Fibroblast of lung (primary cell): ENCODE measurements at places on chromosomes 4 and X.

DNA sequence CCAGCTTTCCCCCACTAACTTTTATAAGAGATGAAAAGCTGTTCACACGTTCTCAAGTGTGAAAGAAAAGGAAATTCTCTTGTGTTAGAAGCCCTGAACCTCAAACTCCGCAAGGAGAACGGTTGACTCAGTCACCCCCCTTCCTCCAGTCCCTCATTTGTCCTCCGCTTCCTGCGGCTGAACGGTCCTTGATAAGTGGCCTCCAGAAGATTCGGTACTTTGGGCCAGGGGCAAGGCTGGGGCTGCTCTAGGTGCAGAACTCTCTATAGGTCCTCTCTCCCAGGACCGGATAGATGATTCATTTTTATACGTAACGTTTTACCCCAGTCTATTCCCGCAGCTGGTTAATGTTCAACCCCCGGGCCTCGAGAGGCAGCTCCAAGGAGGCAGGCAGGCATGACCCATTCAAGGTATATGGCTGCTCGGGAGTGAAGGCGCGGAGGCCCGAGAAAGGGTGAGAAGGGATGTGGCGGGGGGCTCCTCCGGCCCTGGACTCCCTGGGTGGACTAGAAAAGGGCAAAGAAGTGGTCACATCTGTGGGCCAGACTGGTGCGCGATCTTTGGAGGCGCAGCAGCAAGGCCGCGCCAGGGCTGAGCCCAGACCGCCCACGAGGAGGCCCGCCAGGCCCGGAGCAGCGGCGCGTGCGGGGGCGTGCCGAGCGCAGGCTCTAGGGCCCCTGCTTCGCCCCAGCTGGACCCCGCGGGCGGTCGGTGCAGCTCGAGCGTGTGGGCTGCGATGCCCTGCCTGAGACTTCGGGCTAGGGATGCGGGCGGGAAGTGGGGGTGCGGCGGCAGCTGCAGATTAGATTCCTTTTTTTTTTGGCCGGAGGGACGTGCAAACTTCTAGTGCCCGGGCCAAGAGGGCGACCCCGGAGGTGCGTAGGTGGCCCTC lies 11.7 kb downstream of the PITX2 start:
- no peak for DNase-seq

DNA sequence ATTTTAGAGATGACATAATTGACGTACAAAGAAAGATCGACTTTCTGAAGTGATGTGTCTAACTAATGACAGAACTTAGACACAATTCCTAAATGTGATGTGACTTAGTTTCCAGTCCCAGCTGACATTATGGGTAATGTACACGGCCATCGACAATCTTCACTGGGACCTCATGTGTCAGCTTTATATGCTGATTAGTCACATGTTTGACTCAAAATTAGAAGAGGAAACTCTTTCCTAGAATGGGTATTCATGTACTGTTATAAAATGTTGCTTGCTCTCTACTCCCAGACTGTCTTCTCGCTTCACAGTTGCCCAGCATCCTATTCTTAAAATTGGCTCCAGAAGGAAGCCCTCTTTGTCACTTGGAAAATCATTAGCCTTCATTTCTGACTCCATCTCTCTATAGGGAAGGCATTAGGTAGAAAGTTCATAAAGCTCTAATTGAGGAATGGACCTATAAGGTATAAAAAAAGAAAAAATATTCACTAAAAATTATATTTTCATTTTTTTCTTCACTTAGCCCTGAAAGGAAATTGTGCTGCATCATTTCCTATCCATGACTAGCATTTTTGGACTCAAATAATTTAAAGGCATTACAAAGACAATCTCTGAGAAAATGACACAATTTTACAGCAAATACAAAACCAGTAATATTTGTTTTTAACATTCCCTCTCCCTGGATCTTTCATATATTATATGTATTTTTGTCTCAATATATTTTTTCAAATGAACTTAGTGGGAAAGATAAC lies 554.6 kb downstream of the INPP4B start:
- no peak for DNase-seq

- no peak for DNase-seq
Observed at GRCh38 chr4:67685532-67685859, 15.5 kb downstream of the UBA6 start.

- no peak for DNase-seq
Observed at GRCh38 chr4:1279253-1279652, 10.4 kb upstream of the MAEA start.

- DNase-seq, result no peak
Observed at GRCh38 chr4:162241857-162242256, 78.1 kb upstream of the FSTL5 start.

DNA sequence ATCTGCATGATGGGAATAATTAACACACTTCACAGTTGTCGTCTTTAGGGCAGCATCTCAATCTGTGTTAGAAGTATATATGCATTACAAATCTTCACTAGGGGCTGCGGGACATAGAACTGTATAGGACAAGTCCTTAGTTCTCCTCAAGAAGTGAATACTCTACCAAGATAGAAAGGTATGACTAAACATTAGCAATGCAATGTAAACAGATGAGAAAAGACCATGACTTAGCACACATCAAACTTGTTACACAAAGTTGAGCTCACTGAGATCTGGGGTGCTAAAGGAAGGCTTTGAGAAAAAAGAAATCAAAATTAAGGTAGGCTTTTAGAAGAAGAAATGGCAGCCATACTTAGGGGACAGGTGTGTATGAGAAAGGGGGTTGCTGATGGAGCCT lies 182.1 kb upstream of the MAP3K15 start:
- DNase-seq, result peak; percentile 32

GRCh38 chrX:7654316-7654715 lies 188.7 kb upstream of the VCX start:
- DNase-seq, result no peak

DNA sequence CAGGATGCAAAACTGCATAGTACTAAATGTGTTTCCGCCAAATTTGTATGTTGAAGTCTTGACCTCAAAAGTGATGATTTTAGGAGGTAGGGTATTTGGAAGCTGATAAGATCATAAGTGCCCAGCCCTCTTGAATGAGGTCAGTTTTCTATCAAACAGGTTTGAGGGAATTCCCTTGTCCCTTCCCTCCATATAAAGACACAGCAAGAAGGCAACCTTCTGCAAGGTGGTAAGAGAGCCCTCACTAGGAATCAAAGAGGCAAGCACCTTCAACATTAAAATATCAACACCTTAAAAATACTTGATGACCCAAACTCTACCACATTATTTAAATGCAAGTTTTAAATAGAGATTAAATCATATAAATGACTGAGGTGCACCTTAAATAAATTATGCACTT lies 288.6 kb downstream of the EPHA5 start:
- no peak for DNase-seq

GRCh38 chrX:37959212-37960021 lies 46.9 kb upstream of the SYTL5 start:
- no peak for DNase-seq

GRCh38 chr4:61772126-61772525 lies 572.0 kb downstream of the ADGRL3 start:
- no peak for DNase-seq

GRCh38 chr4:97411356-97411755 lies 731.9 kb downstream of the STPG2 start:
- peak; percentile 54 for DNase-seq

DNA sequence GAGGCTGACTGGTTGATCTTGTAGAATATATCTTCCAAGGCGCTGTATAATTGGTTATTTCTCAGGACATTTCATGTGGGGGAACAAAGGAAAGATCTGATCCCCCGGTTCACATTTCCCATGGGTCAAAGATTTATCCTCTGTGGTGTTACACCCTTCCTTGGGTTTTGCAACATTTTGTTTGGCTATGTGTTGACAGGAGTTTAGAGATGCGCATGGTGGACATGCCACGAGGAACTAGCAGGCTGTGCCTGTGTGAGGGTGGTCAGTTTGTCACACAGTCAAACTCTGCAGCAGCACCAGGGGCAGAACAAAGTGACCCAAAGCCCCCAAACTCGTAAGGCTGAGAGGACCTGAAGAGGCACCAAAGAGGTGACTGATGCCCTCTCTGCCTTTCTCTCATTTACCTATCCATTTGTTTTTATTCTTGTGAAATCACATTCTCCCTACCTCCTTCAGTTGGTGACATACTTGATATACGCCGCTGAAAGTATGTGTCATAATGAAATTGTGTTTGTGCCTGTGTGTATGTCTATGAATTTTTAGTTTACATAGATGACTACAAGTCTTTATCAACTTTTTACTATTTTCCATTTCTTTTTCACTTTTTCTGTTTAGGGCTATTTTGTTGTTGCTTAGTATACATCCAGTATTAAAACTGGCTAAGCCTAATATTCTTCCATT lies 164.7 kb downstream of the SPCS3 start:
- DNase-seq, result no peak

GRCh38 chrX:105515561-105515960 lies 295.1 kb upstream of the TEX13A start:
- peak; percentile 5 for DNase-seq

- DNase-seq, result peak; percentile 13
Observed at GRCh38 chrX:29903360-29903759, 312.0 kb upstream of the MAGEB2 start.

- DNase-seq, result no peak
Observed at GRCh38 chr4:4758681-4759080, 100.8 kb upstream of the MSX1 start.

DNA sequence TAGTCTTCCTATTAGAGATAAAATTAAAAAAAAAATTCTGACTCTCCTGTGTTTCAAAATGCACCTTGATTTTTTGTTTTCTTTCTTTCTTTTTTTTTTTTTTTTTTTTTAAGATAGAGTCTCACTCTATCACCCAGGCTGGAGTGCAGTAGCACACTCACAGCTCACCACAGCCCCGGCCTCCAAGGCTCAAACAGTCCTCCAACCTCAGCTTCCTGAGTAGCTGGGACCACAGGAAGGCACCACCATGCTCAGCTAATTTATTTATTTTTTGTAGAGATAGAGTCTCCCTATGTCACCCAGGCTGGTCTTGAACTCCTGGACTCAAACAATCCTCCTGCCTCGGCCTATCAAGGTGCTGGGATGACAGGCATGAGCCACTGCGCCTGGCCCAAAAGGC lies 41.1 kb upstream of the TMEM184C start:
- DNase-seq, result no peak

GRCh38 chr4:37475087-37475486 lies 211.1 kb downstream of the RELL1 start:
- DNase-seq, result no peak

DNA sequence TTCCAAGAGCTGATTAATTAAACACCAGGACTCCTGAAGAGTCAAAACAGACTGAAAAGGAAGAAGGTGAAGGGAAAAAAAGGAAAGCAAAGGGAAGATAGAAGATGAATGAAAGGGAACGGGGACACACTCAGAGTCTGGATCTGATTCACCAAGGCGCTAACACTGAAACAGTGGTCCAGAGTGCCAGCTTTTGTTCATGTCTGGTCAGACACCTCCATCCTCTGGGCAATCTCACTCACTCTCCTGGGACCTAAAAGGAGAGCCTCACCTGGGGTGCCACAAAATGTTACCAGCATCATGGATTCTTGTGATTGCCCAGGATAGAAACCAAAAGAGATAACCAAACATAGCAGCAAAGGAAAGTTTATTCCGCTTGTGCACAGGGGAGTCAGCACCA lies 120.3 kb upstream of the AFF2 start:
- no peak for DNase-seq
